ENCODE measurements at places on chromosomes 5 and 9. TPM values are rescaled to one million over a fixed set of nuclear protein-coding genes. Genes with fewer than 3 reads are reported as not detected.

The SLC6A19 gene
- total RNA-seq = not detected

GRCh38 chr9:93869088-93869487, 86.1 kb downstream of the BARX1 start:
- DNase-seq = no peak
- H3K4me3 ChIP-seq = no peak overlapping the region
- peaks cover 5% of the 10 kb centered on the region for H3K27me3 ChIP-seq
- no peaks in the 10 kb centered on the region for H3K36me3 ChIP-seq

DNA sequence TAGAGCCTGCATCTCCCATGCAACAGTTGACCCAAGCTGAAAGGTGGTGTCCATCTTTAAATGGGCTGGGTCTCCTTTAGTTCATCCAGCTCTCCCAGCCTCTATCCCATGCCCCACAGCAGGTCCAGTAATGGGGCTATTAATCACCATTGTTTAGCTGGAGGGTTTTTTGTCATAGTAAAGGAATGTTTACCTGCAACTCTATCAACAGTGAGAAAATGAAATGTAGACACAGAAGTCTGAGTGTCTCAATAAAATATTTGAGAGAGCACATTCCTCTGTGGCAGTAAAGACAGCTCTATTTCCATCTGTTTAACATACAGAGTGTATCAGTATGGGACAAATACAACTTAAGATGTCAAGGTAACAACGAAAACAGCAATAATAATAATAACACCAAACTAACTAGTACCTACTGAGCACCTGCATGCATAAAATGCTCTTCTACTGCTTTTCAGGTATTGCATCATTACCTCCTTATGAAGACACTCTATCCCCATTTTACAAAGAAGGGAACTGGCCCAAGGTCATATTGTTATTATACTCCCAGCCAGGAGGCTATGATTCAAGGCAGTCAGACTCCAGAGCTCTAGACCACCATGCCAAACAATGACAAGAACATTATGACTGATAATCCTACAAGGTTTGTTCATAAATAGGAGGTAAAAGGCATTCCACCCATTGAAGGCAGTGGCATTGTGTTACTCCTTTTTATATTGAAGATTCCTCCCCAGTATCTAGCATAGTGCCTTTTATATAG, 21.0 kb upstream of the C5orf58 start:
- H3K4me1 ChIP-seq = no peaks in the 10 kb centered on the region
- H3K36me3 ChIP-seq = no peaks in the 10 kb centered on the region
- H3K4me3 ChIP-seq = no peak overlapping the region

DNA sequence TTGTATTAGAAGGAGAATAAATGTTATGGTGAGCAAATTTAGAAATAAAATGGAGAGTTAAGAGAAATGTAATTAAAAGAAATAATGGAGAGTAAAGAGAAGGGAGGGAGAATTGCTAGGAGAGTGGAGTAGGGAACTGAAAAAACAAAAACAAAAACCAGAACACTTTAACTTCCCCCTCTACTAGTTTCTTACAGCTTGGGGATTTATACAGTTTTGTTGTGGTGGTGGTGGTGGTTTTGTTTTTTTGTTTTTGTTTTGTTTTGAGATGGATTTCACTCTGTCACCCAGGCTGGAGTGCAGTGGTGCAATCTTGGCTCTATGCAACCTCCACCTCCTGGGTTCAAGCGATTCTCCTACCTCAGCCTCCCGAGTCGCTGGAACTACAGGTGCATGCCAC, 322.4 kb downstream of the TMEM167A start:
- no peaks in the 10 kb centered on the region for H3K36me3 ChIP-seq
- DNase-seq = no peak
- no peaks in the 10 kb centered on the region for H3K4me1 ChIP-seq
- no peak overlapping the region for H3K4me3 ChIP-seq
- no peak overlapping the region for H3K27ac ChIP-seq
- H3K27me3 ChIP-seq = peaks cover 8% of the 10 kb centered on the region

DNA sequence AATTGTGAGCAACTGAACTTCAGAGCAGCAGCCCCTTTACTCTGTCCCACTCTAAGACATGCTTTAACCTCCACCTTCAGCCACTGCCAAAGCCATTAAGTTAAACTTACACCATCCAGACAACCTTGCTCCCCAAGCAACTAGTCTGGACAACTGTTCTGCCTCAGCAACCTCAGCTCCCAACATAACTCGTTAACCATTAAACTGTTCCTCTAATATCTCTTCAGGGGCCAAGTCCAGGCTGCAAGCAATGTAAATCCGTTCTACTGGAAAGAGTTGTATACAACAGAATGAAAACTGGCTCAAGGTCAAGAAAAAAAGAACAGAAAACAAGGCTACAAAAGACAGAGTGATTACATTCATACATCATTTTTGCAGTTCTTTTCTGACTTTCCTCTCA, 131.7 kb upstream of the TARS1 start:
- DNase-seq = no peak
- no peaks in the 10 kb centered on the region for H3K27me3 ChIP-seq
- no peak overlapping the region for H3K4me3 ChIP-seq
- H3K27ac ChIP-seq = no peak overlapping the region

DNA sequence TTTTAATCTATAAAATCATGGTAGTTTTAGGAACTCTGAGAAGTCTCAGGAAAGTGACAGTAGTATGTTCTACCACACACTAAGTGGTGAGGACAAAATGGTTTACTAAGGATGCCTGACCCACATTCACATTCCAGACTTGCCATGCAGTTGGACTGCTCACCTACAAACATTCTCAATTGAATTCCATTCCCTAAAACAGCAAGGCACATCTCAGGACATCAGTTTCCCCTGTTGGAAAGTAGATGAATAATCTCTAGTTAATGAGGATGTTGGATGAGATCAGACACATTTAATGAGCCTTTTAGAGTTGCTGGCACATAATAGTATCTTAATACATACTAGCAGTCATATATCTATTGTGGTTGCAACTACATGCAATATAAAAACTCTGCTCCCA, 76.6 kb downstream of the ZNF618 start:
- H3K4me1 ChIP-seq = no peaks in the 10 kb centered on the region
- no peaks in the 10 kb centered on the region for H3K36me3 ChIP-seq
- no peak for DNase-seq
- H3K4me3 ChIP-seq = no peak overlapping the region
- no peaks in the 10 kb centered on the region for H3K27me3 ChIP-seq
- no peak overlapping the region for H3K27ac ChIP-seq

DNA sequence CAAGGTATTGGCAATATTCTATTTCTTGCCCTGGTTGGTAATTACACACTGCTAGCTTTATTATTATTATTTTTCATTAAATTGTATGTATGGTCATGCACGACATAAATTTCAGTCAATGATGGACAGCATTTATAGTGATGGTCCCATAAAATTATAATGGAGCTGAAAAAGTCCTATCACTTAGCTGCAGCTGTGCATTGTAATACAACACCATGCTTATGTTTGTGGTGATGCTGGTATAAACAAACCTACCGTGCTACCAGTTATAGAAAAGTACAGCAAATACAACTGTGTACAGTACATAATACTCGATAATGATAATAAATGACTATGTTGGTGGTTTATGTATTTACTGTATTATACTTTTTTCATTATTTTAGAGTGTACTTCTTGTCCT, 65.5 kb downstream of the NR3C1 start:
- DNase-seq = no peak
- H3K4me3 ChIP-seq = no peak overlapping the region
- peaks cover 4% of the 10 kb centered on the region for H3K4me1 ChIP-seq
- no peaks in the 10 kb centered on the region for H3K27me3 ChIP-seq

The LAMC3 gene
- not detected for total RNA-seq

DNA sequence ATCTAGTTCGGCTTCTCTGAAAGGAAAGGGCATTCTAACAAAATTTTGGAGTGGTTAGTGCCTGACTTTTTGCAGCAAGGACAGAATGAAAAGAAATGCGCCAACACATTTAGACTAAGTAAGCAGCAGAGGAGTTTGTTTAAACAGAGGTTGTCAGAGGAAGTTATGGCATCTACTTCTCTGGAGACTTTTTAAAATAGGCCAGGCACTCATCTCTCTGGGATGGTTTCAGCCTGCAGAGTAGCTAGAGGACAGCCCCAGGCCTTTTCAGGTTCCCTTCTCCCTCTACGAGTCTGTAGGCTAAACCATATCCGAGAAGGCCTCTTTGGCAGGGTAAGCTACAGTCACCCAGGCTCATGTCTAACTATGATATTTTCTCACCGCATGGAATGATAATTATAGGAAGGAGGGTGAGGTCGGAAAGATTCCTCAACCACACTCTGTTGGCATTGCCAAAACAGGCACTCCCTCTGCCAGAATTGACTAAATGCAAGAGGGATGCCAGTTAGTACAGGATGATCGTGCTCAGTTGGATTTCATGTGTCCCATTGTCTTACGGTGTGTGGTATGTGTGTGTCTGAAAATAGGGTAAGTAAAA, 1.4 kb upstream of the CTXN3 start:
- no peaks in the 10 kb centered on the region for H3K4me1 ChIP-seq
- no peaks in the 10 kb centered on the region for H3K36me3 ChIP-seq
- no peak overlapping the region for H3K27ac ChIP-seq
- H3K4me3 ChIP-seq = no peak overlapping the region

DNA sequence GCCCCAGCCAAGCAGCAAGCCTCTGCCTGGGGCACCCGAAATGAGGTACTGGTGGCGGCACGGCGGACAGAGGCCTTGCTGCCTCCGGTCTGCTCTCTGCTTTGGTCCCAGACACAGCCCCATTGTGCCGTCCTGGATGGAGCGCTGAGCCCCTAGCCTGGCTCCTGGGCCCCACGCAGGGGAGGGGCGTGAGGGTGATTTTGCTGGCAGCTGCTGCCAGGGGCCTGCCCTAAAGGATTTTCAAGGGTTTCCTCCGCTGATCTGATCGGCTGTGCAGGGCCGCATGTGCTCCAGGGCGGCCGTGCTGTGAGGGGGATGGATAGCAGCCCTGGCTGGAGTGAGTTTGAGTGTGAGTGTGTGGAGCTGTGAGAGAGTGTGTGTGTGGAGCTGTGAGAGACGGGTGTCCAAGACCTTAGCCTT, 1.3 kb downstream of the GPSM1 start:
- DNase-seq = no peak
- peaks cover 4% of the 10 kb centered on the region for H3K4me1 ChIP-seq
- no peak overlapping the region for H3K4me3 ChIP-seq
- no peaks in the 10 kb centered on the region for H3K36me3 ChIP-seq
- no peak overlapping the region for H3K27ac ChIP-seq

- H3K36me3 ChIP-seq = no peaks in the 10 kb centered on the region
- H3K4me1 ChIP-seq = no peaks in the 10 kb centered on the region
- H3K27ac ChIP-seq = no peak overlapping the region
- H3K27me3 ChIP-seq = no peaks in the 10 kb centered on the region
- no peak for DNase-seq
Measured at GRCh38 chr5:18686253-18686652, 1052.0 kb downstream of the TAF11L14 start.

The SEMA6A gene
- not detected for total RNA-seq

The TSLP gene
- 0.20 TPM for total RNA-seq

DNA sequence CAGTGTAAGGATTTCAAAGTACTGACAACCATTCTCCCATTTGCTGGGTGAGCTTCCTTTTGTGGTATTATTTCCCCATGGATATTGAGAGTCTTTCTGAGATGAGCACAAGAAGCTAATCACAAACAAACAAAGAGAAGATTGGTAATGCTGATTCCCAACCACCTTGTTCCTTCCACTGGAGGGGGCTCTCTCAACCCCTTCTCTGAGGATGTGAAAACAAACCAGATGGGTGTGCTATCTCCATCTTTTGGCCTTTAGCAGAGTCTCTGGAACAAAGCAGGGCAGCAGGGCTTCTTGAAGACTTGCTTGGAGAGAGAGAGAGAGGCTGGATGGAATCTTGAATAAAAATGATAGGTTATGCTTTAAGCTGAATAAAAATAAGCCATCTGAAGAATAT, 576.7 kb upstream of the ZNF462 start:
- no peaks in the 10 kb centered on the region for H3K4me1 ChIP-seq
- no peak for DNase-seq
- no peak overlapping the region for H3K4me3 ChIP-seq
- no peaks in the 10 kb centered on the region for H3K27me3 ChIP-seq
- H3K36me3 ChIP-seq = no peaks in the 10 kb centered on the region

- H3K4me3 ChIP-seq = no peak overlapping the region
- no peaks in the 10 kb centered on the region for H3K36me3 ChIP-seq
- no peak overlapping the region for H3K27ac ChIP-seq
- H3K27me3 ChIP-seq = no peaks in the 10 kb centered on the region
Measured at GRCh38 chr5:147404706-147405105, 105.2 kb downstream of the DPYSL3 start.

DNA sequence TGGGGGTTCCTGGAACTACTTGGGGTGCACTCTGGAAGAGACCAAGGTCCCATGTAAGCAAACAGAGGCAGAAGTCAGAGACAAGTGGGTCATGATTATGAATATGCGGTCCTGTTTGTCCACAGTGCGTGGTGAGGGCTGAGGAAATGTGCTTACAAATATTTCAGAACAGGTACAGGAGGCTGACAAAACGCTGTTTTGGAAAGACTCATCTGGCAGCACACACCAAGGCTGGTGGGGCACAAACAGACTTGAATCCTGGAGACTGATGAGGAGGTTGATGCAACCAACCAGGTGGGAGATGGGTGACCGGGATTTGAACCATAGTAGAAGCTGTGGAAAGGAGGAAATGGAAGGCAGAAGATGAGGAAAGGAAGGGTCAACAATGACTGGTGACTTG, 83.8 kb downstream of the ADRB2 start:
- H3K27me3 ChIP-seq = no peaks in the 10 kb centered on the region
- DNase-seq = no peak

GRCh38 chr5:113382731-113383130, 52.1 kb downstream of the TSSK1B start:
- no peak overlapping the region for H3K27ac ChIP-seq
- DNase-seq = no peak
- no peaks in the 10 kb centered on the region for H3K36me3 ChIP-seq
- H3K4me1 ChIP-seq = peaks cover 37% of the 10 kb centered on the region
- H3K27me3 ChIP-seq = peaks cover 23% of the 10 kb centered on the region

DNA sequence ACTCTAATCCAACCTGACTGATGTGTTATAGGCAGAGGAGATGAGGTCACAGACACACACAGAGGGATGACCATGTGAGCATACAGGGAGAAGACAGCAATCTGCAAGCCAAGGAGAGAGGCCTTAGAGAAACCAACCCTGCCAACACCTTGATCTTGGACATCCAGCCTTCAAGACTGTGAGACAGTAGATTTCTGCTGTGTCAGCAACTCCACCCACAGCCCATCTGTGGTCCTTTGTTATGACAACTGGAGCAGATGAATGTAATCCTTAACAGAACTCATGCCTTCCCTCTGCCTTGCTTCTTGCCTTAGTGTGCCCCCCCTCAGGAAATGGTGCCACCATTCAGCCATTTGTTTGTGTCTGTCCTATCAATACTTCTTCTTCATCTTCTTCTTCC, 107.4 kb downstream of the NXNL2 start:
- H3K36me3 ChIP-seq = no peaks in the 10 kb centered on the region
- no peak overlapping the region for H3K27ac ChIP-seq
- H3K4me3 ChIP-seq = no peak overlapping the region
- H3K4me1 ChIP-seq = no peaks in the 10 kb centered on the region

GRCh38 chr5:63111891-63112290, 533.3 kb downstream of the LRRC70 start:
- H3K27me3 ChIP-seq = no peaks in the 10 kb centered on the region
- no peaks in the 10 kb centered on the region for H3K4me1 ChIP-seq
- DNase-seq = no peak
- H3K36me3 ChIP-seq = no peaks in the 10 kb centered on the region
- H3K4me3 ChIP-seq = no peak overlapping the region

The TENT4A gene
- 55.3 TPM for total RNA-seq

The IL5 gene
- 20.0 TPM for total RNA-seq

The PSAT1 gene
- total RNA-seq = 72.8 TPM
